ENCODE measurements at places on chromosomes 6 and 20.

- DNase-seq, result no peak
Observed at GRCh38 chr6:73393278-73393677, 1.4 kb upstream of the DDX43 start.

DNA sequence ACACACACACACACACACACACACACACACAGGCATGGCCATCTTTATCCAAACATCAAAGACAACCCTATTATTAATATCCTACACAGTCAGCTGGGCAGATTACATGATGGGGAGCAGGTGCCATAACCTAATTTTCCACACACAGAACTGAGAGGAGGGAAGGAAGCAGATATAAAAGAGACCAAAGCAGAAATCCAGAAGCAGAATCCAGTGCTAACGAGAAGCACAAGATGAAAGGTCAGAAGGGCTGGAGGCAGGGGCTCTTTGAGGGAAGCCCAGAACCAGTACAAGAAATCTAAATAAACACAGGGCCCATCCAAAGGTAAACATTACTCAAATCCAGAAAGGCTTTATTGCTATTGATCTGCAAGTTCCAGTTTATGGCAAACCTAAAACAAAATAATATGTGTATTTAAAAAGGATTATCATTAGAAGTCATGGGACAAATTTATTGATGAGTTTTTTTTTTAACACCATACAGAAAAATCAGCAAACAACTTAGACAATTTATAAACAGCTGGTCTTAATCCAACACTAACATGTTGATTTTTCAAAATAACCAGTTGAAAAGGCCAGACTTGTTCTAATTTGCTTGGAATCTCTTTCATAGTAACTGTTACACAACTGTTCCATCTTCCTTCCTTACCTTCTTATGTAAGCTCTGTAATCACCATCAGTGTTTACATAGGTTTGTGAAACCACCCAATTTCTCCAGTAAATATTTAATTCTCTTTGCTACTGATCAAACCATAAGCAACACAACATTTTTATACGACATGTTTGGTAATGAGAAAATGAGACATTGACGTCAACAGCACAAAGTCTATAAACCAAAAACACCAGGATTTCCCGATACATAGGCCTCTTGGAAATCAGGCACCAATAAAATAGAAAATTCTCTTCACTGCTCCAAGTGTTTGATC, 34.2 kb downstream of the SLC23A2 start:
- DNase-seq, result no peak

- DNase-seq, result no peak
Observed at GRCh38 chr6:33587529-33587928, 7.5 kb upstream of the BAK1 start.

GRCh38 chr6:22558288-22558882, 11.0 kb upstream of the HDGFL1 start:
- DNase-seq, result no peak

GRCh38 chr20:19583532-19584175, 174.4 kb upstream of the RIN2 start:
- peak; percentile 39 for DNase-seq

DNA sequence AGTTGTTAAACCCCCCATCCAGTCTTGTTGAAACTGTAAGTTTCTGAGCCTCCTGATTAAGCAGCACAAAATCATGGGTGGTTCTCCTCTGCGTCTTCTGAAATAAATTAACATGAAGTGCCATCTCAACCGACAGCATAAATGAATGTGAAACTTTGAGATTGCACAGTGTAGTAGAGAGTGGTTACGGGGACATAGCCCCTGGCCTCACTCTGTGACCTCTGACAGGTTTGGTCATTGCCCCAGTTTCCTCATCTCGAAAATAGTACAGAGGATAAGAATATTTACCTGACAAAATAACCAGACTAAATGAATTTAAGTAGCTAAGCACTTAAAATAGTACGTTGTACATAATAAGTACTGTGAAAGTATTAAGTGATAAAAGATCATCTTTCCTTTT, 19.1 kb downstream of the NKX2-4 start:
- no peak for DNase-seq

DNA sequence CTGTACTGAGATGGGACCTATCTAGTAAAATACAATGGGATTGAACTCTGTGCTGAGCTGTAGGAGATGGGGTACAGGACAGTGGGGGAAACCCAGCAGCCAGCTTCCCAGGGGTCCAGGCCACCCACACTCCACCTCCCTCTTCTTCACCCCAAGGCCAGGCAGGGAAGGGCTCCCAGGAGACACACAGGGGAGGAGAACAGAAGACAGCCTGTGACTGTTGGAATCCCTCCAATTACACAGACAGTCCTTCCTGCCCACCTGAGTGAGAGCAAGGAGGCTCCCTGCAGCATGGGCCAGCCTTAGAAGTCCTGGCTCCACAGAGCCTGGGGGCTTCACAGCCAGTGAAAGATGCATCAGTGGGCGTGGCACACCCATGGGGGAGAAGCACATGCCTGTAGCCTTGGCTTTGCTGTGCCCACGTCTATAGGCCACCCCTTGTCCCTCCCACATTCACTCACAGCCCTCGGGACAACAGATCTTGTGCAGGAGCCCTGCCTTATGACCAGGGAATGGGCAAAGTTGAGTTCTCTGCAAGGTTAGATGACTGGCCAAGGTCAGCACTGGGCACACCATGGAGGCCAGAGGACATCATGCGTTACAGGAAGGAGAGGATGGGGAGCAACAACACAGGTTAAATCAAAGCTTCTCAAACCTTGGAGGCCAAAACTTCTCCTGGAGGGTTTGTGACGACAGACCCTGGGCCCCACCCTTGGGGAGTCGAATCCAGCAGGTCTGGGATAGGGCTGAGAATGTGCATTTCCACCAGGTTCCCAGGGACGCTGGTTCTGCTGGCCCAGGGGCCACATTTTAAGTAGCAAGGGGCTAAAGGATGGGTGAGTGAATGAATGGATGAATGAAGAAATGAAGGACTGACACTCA, 12.3 kb upstream of the CST7 start:
- no peak for DNase-seq

DNA sequence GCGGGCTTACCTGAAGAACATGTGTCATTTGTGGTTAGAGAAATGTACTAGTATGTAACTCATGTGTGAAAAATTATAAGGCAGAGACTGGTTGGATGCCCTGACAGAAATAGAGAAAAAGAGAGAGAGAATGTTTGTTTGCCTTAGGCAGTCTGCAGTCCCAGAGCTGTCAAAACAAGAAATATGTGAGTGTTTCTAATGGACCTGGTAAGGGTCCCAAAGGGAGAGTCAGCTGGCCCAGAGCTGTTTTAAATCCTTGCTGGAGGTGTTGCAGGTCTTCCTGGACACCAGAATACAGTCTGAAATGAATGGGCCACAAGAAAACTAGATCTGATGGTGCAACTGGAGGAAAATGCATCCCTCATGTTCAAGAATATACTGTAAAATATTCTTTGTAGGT, 158.3 kb upstream of the OGFRL1 start:
- no peak for DNase-seq

GRCh38 chr20:49999329-49999728, 16.5 kb downstream of the SNAI1 start:
- no peak for DNase-seq

DNA sequence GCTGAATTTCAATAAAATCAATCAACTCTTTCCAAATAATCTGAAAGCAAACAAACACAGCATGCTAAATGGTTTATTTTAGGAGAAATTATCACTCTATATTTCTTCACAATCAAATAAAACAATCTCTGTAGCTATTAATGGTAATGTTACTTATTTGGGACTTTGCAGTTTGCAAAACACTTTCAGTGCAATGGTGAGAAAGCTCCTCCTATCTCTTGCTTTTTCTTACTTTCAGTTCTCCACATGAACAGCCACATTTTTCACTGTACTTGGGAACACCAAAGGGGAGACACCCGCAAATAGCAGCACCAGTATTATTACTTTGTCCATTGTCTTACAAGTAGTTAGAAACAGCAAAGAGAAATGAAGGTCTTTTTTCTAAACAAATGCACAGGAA, 92.4 kb downstream of the DST start:
- DNase-seq, result no peak

- no peak for DNase-seq
Observed at GRCh38 chr20:12827816-12828385, 180.9 kb upstream of the SPTLC3 start.

DNA sequence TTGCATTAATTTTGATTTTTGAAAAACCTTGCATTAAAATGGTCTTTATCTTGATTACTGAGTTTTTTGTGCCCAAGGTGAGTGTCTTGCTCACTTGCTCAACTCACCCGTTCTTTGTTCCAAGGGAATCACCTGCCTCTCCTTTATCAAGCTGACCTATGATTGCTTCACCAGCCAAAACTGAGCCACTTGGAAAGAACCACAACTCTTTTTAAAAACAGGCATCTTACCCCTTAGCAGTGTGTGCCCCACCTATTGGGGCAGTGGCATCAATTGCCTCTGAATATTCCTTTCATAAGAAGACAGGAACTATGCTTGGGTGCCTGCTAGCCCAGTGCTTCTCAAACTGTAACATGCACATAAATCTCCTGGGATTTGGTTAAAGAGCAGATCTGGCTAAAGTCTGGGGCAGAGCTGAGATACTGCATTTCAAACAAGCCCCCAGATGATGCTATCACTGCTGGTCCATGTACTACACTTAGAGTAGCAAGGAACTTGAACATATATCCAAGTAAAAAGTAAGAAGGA, 3.3 kb upstream of the STK38 start:
- no peak for DNase-seq

DNA sequence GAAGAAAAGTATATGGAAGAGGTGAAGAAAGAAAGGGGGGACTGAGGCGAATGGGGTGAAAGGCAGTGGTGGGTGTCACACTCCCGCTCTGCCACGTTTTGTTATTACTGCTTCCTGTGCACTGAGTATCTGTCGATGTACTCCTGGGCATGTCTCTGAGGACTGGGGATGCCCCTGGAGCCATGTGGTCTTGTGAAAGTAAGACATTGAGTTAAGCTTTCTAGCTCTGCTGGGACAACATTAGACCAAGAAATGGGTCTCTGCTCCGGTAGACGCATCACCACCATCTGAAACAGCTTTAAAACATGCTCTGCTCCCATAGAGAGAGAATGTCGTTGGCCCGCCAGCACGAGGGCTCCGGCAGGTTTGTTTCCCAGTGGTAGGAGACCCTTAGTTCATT, 40.0 kb downstream of the IRF4 start:
- no peak for DNase-seq

GRCh38 chr6:161736781-161737292, 463.0 kb upstream of the AGPAT4 start:
- DNase-seq, result no peak

- DNase-seq, result no peak
Observed at GRCh38 chr20:12965212-12965869, 43.4 kb upstream of the SPTLC3 start.

DNA sequence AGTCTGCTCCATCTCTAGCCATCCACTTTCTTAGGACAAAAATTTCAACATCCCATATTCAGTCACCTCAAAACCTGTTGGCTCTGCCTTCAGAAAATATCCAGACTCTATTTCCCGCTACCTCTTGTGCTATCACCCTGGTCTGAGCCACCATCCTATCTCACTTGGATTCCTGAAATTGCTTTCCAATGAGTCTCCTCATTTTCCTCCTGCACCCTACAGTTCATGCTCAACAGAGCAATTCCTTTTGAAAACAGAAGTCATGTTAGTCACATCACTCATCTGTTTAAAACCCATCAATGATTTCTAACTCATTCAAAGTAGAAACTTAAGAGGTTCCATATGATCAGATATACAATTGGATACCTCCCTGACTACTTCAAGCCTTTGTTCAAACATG, 229.9 kb downstream of the ADGRG6 start:
- no peak for DNase-seq

DNA sequence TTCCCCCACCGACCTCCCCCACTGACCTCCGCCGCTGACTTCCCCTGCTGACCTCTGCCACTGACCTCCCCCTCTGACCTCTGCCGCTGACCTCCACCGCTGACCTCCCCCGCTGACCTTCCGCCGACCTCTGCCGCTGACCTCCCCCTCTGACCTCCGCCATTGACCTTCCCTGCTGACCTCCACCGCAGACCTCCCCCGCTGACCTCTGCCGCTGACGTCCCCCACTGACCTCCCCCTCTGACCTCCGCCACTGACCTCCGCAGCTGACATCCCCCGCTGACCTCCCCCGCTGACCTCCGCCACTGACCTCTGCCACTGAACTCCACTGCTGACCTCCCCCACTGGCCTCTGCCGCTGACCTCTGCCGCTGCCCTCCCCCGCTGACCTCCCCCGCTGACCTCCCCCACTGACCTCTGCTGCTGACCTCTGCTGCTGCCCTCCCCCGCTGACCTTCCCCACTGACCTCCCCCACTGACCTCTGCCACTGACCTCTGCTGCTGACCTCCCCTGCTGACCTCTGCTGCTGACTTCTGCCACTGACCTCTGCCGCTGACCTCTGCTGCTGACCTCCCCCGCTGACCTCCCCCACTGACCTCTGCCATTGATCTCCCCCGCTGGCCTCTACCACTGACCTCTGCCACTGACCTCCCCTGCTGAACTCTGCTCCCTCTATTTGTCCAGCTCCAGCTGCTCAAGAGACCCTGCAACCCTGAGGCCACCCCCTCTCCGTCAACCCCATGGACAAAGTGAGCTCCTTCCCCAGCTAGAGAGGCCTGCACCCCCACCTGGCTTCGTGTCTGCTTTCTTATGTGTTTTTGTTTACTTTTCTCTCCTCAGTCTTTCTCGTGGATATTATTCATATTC, 91.4 kb upstream of the AFDN start:
- no peak for DNase-seq

DNA sequence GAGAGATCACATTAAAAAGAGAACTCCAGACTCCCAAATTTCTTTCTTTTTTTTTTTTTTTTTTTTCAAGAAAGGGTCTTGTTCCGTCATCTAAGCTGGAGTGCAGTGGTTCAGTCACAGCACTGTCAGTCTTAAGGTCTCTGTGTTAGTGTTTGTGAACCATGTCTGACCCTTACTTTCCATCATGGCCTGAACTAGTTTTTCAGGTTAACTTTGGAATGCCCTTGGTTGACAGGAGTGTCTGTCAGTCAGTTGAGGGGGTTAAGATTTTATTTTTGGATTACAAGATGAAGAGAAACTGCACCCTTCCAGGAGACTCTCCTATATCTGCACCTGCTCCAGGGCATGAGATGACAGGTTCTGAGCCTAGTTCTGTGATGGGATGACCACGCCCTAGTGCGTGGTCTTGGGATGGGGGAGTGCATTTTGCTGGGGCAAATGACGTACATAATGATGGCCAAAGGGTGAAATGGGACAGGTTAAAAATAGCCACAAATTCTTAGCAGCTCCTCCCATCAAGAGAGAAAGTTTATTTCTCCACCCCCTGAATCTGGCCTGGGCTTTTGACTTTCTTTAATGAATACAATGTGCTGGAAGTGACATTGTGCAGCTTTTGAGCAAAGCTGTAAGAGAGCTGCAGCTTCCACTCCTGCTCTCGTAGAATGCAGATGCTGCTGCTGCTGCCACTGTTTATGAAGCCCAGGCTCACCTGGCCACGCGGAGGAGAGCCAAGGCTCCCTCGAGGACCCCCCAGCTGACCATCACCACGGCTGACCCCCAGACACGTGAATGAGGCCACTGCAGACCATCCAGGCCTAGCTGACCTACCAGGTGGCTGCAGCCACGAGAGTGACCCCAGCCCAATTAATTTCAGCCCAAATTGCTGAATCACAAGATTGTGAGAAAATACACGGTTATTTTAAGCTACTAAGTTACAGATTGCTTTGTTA, 29.7 kb upstream of the FAM50B start:
- no peak for DNase-seq

GRCh38 chr6:82616386-82617028, 252.9 kb downstream of the TPBG start:
- no peak for DNase-seq

All from NCI-H2029 (cell line).